ENCODE measurements at places on chromosomes 2 and 18.

- DNase-seq = no peak
Measured at GRCh38 chr2:239263669-239264491, 136.9 kb downstream of the HDAC4 start.

GRCh38 chr2:159450180-159450579 is 163.7 kb upstream of the WDSUB1 start:
- no peak for DNase-seq

DNA sequence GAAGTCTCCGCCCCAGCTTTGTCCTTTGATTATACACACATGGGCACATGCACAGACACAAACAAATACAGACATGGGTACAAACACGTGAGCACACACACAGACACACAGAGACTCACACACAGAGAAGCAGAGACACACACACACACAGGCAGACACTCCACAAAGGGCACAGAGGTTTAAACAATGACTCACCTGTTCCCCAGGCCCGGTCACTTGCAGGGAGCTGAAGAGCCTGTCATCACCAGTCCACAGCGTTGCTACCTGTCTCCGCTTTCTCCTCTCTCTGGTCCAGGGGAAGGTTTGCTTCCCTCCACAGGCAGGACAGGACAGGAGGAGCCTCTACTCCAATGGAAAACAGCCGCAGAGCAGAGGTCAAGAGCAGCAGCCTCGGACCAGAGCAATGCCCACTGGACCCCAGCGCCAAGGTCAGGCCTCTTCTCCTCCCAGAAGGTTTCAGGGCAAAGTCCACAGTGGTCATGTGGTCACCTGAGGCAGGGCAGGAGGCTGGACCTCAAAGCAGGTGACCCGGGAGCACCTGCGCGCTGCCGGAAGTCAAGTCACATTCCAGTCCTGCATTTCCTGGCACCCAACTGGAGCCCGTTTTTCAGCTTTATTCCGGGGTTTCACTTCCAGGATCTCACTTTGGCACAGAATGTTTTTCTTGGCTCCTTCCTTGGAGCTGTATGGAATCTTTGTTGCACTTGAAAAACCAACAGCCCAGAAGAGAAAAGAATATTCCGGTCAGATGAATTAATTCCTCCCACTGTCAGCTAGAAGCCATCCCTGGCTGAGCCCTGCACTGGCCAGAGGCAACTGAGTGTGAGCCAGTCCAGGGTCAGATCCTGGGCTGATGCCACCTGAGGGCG is at the start of gene RAB17:
Gene RAB17 (minus strand): TSS at position 463 of the 869 bp plus-strand sequence. CDS start 4,580 bp downstream, outside the sequence.
- peak; percentile 45 for DNase-seq

GRCh38 chr2:197575987-197576386 is 60.1 kb downstream of the MOB4 start:
- no peak for DNase-seq

- no peak for DNase-seq
Measured at GRCh38 chr18:55301824-55302166, 286.2 kb downstream of the TCF4 start.

DNA sequence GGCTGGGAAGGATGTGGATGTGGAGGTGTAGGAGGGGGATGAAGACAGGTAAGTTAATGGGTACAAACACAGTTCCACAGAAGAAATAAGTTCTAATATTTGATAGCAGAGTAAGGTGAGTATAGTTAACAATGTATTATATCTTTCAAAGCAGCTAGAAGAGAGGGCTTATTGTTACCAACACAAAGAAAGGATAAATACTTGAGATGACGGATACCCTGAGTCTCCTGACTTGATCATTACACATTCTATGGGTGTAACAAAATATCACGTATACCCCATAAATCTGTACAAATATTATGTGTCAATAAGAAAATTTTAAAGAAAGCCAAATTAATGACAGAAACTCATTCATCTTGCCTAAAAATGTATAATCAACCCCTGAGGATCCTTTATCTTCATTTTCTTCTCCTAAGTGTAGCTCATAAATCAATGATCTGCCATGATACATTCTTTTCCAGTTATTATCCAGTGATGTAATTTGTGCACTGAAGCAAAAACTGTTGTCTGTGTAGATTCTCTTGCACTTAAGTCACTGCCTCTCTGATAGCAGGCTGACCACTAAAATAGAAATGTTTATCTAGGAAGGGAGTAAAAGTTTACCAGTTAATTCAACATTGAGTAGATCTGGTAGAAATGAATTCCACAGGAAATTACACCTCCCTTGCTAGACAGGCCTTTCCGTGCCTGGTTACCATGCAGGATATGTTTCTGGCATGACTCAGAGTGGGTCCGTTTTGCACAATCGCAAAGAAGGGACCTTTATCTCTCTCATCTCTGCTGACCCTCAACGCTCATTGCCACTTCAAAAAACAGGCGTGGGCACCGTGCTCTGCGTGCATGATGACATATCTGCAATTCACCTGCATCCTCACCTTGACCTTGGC is 249.7 kb upstream of the NCKAP5 start:
- DNase-seq = peak; percentile 99

- no peak for DNase-seq
Measured at GRCh38 chr18:10232062-10232461, 222.4 kb upstream of the APCDD1 start.

- no peak for DNase-seq
Measured at GRCh38 chr2:130336150-130336876, 6.4 kb upstream of the IMP4 start.

GRCh38 chr18:41870817-41871216 is 84.2 kb upstream of the PIK3C3 start:
- DNase-seq = no peak

GRCh38 chr2:196504788-196505187 is 134.7 kb upstream of the CCDC150 start:
- DNase-seq = no peak

DNA sequence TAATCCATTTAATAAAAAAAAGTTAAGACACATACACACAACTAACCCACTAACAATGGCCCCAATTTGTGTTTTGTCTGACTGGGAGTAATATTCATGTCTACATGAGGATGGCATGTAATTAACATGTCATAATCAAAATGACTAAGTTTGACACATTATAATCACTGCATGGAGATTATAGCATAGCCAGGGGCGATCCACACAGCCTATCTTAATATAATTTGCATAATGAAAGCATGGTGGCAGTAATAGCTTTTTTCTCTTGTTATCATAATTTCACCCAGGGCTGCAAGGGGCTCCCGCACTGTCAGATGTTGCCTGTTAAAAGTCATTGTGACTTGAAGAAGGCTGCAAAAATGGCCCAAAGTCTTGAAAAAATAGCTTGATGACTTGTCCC is 243.7 kb downstream of the SMAD2 start:
- no peak for DNase-seq

GRCh38 chr18:45312555-45313126 is 302.6 kb upstream of the SLC14A2 start:
- no peak for DNase-seq

DNA sequence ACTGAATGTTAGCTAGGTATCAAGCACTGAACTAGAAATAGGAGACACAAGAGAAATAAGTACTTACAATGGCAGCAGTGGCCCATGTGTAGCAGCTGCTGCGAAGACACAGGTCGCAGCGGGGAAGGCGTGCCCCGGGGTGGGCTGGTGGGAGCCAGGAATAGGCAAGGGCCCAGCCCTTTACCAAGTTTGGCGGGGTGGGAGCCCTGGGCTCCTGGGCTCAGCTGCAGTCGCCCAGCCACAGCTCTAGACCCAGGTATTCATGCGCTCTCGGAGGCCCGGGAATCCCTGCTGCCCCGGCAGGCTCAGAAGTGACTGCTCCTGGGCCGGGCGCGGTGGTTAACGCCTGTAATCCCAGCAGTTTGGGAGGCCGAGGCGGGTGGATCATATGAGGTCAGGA is 1287.3 kb downstream of the CNTNAP5 start:
- DNase-seq = no peak

GRCh38 chr2:44142306-44142705 is 26.4 kb upstream of the PPM1B start:
- DNase-seq = no peak

DNA sequence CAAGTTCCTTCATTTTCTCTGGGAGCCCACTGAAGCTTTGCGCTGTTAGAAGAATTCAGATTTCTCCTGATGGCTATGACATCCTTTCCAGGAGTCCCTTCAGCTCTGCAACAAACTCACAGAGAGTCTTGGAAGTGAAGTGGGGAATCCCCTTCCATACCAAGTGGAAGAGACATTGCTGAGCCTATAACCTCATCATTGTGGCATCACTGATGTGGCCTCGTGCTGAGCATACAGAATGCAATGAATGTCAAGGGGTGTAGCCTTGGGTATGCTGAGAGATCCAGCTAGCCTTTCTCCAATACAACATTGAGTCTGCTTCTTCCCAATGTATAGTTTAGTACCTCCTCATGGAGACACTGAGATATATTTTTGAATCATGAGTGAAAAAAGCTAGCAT is 311.1 kb upstream of the RAB12 start:
- DNase-seq = no peak

DNA sequence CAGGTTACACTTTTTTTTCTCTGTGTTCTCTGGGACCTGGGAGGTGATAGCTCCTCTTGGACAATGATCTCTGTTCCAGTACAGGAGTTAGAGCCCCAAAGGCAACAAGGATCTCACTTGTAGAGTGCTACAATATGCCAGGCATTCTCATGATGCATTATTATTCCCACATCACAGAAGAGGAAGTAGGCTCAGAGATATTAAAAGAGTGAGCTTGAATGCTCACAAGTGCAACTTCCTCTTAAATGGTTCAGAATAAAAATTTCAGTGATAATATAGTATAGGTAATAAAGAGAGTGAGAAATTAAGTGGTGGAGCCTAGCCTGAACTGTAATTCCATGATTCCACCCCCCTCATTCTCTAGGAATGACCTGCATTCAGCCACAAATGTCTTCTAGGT is 21.4 kb downstream of the POLE4 start:
- DNase-seq = no peak
